ENCODE measurements at places on chromosomes 1 and 21.

DNA sequence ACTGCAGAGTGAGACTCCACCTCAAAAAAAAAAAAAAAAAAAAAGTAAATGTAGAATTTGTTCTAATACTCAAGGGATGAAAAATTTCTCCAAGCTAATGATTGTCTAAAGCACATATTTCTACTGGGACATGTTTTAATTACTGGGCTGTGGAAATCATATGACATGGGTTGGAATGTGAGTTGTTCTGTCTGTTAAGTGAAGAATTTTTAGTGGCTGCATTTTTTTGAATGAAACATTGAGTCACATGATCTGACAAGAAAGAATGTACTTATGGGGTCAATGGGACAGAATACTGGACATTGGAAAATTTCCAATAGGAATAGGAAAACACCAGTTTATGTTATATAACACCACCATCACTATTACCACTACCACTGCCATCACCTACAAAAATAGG is 123.8 kb upstream of the IVNS1ABP start:
- DNase-seq, result no peak

DNA sequence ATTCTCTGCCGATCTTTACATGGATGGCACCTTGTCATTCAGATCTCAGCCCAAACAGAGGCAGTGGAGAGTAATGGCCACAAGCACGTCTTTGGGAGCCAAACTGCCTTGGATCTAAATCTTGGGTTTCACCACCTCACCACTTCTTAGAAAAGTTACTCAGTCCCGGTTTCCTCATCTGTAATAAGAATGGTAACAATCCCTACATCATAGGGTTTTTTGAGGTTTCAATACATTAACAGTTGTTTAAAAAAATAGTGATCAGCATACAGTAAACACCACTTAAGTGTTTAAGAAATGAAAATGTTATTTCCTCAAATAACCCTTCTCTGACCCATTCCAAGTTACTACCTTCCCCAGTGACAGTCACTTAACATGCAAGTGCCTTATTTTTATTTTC is 38.5 kb upstream of the KCNA3 start:
- no peak for DNase-seq

DNA sequence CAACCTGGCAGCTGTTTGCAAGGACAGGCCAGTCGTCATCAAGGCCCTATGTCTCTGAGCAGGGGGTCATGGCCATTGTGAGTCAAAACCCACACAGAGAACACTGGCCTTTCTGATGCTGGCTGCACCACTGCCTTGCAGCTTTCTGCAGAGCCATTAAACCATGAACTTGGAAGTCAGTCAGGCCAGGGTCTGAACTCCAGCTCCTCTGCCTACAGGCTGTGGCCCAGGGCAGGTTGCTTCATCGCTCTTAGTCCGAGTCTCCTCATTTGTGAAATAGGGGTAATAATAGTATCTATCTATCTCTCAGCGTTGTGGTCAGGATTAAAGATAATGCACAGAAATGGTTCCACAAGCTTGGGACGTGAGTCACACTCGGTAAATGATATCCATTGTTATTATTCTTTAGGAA is 35.8 kb upstream of the HIVEP3 start:
- no peak for DNase-seq

- DNase-seq, result no peak
Measured at GRCh38 chr1:52423771-52424170, 19.4 kb downstream of the PRPF38A start.

DNA sequence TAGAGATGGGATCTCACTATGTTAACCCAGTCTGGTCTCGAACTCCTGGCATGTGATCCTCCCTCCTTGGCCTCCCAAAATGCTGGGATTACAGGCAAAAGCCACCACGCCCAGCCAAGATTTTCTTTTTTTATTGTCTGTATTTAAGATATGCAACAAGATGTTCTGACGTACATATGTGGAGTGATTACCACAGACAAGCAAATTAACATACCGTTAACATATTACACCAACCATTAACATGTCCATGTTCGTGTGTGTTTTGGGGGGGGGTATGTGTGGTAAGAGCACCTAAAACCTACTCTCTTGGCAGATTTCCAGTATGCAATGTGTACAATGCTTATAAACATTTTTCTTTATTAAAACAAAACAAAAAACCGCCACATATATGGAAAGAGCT is 10.6 kb upstream of the KCNE2 start:
- DNase-seq, result no peak

- DNase-seq, result no peak
Measured at GRCh38 chr21:29904359-29905282, 35.2 kb downstream of the GRIK1 start.

DNA sequence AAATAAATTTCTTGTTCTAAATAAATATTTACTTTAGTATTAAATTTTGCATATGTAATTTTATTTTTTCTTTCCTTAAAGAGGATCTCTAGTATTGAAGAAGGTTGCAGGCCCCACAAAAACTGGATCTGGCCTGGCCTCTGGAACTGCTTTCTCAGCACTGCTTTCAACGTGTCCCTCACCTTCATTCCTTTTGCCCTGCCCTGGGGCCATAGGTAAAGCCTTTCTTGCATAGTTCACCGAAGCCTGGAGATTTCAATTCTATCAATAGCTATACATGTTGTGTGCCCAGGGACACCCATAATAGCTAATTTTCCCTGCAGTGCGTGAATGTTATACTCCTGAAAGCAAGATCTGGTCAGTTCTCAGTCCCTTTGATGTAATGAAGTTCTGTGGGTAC is 12.0 kb upstream of the GPR137B start:
- DNase-seq, result no peak

DNA sequence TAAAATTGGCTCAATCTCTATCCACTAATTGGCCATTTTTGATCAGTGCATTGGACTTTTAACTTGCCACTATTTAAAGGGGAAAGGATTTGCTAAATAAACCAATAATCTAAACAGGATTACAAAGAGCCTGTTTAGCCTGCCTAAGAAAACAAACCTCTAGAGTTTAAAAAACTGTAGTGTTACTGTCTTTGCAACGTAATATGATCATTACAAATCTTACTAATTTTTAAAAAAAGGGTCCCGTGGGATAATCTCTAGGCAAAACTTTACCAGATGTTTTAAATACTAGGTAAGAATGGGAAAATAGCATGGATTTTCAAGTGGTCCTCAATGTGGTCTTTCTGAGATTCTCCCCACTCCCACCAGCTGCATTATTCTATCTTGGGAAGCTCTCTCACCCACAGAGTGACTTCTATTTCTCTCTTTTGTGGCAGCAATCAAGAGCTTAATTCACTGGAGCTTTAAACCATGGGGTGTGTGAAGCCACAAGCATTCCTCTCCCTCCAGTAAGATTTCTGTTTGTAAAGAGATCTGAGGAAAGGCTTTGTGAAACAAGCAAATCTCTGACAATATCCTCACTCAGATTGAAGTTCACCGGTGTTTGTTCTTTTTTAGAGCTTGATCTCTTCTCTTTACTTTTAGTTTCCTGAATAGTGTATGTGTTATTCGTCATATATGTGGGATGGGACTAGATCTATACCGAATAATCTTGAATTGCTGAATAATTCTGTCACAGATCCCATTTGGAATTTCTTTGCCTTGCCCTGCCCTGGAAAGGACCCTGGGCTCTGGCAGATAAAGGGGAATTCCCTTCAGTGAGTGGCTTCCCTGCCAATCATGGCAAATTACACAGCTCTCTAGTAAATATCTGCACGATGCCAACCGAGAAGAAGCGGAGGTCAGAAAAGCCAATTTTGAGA is 132.2 kb downstream of the TLR5 start:
- DNase-seq, result no peak

- DNase-seq, result no peak
Measured at GRCh38 chr1:238652346-238652968, 733.9 kb upstream of the CHRM3 start.

- DNase-seq, result no peak
Measured at GRCh38 chr1:1335283-1335682, 4.2 kb downstream of the TAS1R3 start.

DNA sequence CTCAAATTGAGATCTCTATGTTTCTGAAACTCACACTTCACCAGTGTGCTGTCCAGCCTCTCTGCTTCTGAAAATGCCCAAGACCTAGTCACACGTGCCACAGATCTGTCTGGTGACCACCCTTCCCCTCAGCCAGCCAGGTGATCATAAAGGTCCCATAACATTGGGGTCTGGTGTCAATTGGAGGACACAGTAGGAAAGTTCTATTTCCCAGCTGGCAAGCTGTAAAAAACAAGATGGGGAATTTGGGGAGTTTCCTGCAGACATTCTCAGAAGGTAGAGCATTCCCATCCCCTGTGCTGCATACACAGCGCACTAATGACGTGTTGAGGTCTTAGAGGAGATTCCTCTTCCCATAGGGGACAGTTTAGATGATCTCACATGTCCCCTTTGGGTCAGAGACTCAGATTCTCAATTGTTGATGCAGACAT is 50.1 kb downstream of the RPS6KA1 start:
- no peak for DNase-seq

DNA sequence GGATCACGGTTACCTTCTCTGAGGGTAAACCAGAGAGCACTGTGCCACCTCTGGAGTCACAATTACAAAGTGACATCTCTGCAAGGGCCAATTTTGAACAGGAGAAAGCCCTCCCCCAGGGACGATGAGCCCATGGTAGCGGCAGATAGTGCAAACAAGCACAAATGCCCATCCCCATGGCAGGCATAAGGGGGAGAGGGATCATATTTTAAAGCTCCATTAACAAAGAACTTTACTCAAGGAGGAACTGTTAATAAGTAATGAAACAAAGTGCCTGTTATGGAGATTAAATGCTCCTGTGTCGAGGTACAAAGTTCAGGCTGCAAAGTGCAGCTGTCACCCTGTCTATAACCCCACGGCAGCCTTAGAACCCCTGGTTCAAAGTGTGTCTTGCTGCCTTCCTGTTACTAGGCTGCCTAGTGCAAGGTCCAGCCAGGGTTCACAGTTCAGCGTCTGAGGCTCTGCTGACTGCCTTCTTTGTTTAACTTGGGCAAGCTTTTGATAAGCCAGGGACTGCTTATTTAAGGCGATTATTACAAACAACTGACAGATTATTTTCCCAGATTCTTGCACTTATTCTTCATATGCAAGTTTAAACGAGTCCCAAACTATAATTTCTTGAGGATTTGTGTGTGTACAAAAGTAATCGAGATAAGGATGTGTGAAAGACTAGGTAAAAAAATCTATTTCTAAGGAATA is 75.7 kb upstream of the NRIP1 start:
- DNase-seq, result no peak

DNA sequence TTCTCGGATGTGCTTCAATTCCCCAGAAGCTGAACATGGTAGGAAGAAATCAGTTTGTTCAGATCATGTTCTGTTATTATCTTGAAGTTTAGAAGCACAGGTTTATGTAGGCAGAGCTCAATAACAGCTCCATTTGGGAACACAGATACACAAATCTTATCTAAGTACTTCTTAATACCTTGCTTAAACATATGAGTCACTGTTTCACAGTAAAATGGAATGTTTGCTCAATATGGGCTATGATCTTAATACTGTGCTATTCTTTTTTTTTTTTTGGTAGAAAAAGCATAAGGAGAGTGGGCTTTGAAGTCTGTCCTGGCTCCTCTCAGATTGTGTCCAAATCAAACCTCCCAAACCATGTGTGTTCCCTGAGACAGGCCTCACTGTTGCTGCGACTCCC is 13.4 kb downstream of the PROK1 start:
- DNase-seq, result no peak

DNA sequence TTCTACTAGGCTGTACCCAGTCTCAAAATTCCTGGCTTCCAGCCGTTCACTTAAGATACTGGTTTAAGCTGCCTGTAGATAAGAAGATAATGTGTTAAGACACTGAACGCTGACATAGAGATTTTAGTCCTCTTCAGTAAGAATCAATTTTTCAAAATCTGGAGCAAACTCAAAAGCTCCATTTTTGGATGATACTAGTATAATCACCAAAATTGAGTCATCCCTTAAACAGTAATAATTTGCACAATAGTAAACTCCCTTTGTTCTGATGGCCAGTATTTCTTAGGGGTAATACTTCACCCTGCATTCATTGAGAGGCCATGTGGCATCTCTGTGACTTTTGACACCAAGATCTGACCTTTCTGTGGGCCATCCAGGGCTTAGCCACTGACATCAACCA is 299.8 kb upstream of the USP25 start:
- DNase-seq, result no peak

- DNase-seq, result peak; percentile 85
Measured at GRCh38 chr1:93847811-93848288, 31.2 kb downstream of the DNTTIP2 start.

DNA sequence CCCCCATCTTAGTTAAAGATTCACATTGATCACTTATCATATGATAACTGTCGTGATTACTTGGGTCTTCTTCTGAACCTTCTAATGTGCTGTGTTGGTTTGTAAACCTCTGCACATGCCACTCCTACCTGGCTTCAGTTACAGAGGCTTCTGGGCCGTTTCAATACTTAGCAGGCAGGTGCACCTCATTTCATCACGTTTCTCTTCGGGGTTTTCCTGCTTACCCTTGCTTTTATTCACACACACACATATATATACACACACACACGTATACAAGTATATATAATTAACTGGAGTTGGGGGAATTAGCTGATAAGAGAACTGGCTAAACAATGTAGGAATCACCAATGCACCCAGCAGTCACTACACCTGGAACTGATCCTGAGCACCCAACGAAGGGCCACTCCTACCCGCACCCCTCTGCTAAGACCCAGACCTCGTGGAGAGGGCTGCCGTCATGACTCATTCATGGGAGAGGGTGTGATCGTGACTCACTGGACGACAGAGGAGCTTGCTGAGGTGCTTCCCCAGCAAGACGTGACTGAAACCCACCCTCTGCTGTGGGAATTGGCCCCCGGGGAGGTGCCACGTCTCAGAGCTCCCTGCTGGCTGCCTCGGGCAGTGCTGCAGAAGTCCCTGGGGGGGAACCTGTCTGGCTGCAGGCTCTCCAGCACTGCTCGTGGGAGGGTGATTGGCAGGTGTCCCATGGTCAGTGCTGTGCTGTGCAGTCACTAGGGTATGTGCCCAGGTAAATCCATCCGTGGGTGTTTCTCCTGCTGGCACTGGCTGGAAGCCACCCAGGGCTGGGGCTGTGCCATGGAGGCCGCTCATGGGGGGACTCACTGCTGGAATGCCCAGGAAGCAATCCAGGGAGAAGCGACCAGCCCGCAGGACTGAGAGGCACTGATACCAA is 166.6 kb downstream of the DYRK1A start:
- DNase-seq, result no peak

DNA sequence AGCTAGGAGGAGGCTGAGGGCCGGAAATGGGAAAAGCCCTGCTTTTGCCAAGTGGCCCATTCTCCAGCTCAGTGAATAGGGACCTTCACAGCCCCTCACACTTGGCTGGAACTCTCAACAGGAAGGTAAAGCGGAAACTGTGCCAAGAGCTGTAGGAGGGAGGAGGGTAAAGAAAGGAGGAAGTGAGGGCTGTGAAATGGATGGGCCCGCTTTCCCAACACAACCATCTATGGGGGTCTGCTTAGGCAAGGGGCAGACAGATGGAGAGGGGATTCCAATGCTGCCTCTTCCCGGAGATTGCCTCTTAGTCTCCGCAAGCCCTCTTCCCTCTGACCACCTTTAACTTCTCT is 5.2 kb downstream of the INKA2 start:
- no peak for DNase-seq
